ENCODE measurements at places on chromosomes 5 and 9.

DNA sequence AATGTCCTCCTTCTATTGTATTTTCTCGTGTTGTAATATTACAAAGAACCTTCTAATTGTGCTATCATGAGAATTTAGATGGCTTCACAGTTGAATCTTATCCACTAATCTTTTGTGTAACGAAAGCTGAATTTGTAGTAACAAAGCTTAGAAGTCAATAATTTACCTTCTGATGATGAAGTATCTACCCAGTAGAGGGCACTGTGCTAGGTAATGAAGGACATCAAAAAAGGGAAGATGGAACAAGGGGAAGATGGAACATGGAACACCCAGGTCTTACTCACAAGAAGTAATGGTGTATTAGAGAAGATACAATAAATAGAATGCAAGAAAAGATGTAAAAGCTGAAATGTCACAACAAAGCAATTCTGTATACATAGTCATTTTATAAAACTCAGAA is 131.0 kb upstream of the CCNG1 start:
- no peak for DNase-seq

DNA sequence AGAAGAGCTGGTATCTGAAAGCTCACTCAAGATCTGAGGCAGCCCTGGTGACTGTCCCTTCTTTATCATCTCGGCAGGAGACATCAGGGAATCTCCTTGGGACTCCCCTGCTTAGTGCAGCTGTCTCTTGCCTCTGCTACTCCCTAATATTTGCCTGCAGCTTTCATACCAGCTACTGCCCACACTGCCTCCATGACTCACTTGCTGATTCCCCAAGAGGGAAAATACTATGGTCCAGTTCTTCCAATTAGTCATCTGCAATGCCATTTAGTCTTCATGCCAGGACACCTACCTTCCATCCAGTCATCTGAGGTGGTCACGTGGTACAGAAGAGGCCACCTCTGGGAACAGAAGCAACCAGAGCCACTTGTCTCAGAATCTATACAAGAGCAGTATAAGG is 270.8 kb downstream of the NTRK2 start:
- DNase-seq: no peak

- no peak for DNase-seq
Observed at GRCh38 chr5:126477294-126478117, 54.3 kb downstream of the GRAMD2B start.

- no peak for DNase-seq
Observed at GRCh38 chr9:98667005-98667640, 41.6 kb downstream of the GABBR2 start.

GRCh38 chr5:56814361-56814962 is 887 bp upstream of the MAP3K1 start:
- peak; percentile 47 for DNase-seq

DNA sequence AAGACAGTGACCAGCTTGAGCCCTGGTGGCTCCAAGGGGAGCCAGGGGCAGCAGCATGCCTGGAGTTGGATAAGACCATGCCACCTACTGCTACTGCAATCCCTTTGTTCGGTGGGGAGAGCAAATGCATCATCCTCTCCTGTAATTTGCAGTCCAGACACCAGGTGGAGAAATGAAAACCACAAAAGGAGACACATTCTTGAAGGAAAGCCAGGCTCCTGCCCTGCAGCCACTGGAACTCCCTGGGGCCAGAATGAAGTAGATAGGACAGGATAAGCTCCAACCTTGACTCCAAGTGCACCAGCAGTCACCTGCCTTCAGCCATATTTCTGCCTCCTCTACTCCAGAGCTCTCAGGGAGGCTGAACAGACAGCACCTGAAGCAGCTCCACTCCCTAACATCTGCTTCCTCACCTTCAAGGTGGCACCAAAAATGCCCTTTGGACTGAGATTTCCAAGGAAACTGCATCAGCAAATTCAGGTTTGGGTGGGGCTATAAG is 65.1 kb upstream of the IQGAP2 start:
- DNase-seq: peak; percentile 31

DNA sequence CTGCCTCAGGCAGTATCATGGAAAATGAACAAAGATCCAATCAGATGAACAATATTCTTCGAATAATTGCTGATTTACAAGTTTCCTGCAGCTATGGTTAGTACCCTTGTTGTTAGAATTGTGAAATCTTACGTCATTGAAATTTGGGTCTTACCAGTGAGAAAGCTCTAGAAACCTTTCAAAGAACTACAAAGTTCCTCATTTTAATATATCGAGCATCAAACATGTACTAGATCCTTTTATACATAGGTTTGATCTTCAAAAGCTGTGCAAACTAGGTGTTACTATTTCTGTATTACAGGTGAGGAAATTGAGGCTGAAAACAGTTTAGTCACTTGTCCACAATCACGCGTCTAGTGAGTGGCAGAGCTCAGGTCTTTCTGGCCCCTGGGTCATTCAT is 43.7 kb upstream of the ANGPTL2 start:
- DNase-seq: no peak

GRCh38 chr5:74364507-74364906 is 276.0 kb downstream of the ENC1 start:
- no peak for DNase-seq

GRCh38 chr5:176387384-176387925 is 943 bp downstream of the NOP16 start:
- no peak for DNase-seq

DNA sequence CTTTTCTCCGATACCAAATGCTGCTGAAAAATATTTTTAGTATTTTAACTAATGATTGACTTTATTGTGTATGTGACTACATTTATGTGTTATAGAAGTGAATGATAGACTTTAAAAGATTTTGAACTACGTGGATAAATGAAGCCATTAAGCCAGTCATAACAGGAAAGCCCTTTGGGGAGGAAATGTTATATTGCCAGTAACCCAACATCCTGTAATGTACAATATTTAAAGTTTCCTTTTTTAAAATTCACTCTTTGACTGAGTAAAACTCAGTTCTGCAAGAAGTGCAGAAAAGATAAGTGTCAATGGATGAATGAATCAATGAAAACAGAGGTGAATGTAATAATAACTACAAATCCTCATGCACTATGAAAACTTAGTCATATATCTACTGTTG is 102.6 kb upstream of the TLE4 start:
- DNase-seq: no peak

DNA sequence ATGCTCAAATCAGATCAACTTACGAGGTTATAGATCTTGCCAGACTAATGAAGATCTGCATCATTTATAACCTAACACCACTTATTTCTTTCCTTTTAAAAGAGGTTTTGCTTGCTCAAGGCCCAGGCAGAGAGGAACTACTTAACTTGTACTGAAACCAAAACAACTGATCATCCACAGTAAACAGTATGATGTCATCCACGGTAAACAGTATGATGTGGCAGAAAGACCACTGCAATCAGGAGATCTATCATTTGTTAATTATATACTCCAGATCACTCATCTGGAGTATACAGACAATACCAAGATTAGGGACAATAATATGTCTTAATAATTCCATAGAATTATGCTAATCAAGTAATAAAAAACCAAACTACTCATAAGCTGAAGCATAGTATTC is 116.8 kb downstream of the ADAMTS6 start:
- no peak for DNase-seq

GRCh38 chr5:137192293-137192743 is 306.8 kb downstream of the SPOCK1 start:
- DNase-seq: no peak

DNA sequence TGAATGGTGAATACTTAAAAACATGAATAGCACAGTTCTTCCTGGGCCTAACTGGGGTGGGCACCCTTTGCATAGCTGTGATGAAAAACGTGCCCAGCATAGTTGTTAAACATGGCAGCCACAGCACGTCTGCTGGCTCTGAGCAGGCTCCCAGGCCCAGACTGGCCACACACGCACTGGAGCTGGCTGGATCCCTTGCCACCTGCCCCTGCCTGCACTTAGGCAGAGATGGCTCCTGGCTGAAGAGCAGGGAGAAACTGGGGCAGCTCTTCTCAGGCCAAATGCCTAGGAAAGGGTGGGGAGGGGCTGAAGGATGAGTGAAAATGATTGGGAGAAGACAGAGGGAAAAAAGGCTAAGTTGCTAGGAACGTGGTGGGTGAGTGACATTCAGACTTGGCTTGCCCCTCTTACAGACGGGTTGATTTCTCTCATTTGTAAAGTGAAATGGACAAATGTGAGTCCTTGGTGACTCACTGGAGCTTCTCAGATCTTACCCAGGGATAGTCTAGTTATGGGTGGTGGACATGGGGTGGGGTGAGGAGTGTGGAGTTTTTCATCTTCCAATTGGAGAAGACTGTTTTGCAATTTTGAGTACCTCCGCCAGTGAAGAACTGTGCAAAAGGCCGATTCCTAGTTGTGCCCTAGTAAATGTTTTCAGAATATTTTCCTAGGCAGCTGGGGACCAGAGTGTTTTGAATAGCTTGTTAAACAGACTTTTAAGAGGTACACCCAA is 42.4 kb downstream of the TRIO start:
- DNase-seq: no peak

DNA sequence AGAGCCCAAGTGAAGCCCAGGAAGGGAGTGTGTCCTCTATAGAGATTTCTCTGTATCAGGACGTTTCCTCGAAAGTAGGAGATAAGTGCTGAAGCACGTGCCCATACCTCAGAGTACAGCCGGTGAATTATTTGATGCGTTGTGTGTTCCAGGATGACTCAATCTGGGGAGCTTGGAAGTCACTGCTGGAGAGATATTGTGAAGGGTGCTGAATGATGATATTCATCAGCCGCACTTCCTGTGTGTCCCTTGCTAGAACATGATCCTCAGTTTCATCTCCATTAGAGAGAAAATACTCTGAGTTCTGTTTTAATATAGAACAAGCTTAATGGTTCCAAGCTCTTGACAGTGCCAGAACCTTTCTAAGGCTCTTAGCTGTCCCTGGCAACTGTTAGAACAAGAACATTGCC is 402.3 kb upstream of the ADAMTSL1 start:
- DNase-seq: no peak

- DNase-seq: no peak
Observed at GRCh38 chr9:20023210-20023905, 234.5 kb upstream of the SLC24A2 start.

GRCh38 chr9:37923118-37923795 is 19.3 kb upstream of the SLC25A51 start:
- DNase-seq: no peak

GRCh38 chr9:13939134-13939533 is 374.8 kb downstream of the NFIB start:
- DNase-seq: no peak
